ENCODE measurements at places on chromosomes 6 and 20. TPM values are rescaled to one million over a fixed set of nuclear protein-coding genes. Genes with fewer than 3 reads are reported as not detected.

GRCh38 chr6:166415306-166415705 is 32.6 kb upstream of the MPC1 start:
- no peak overlapping the region for H3K4me3 ChIP-seq
- peaks cover 16% of the 10 kb centered on the region for H3K36me3 ChIP-seq
- no peak overlapping the region for H3K27ac ChIP-seq
- H3K4me1 ChIP-seq = no peaks in the 10 kb centered on the region
- H3K27me3 ChIP-seq = no peaks in the 10 kb centered on the region

DNA sequence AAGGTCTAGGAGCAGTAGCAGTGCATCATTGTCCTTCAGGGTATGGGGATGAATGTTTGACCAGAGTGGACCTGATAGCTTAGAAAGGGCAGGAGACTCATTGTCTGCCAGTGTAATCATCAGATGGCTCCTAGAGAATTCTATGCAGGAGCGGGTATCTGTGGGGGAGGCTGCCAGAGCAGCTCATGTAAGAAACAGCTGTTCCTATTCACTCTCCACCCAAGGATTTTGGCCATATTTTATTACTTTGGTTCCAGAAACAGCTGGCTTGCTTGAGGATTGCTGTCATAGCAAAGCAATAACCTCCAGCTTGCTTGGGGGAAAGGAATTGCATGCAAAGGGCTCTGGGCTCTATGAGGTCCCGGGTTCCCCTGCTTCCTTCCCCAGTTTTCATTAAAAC is 44.1 kb downstream of the RALY start:
- no peak overlapping the region for H3K27ac ChIP-seq
- DNase-seq = peak; percentile 98

GRCh38 chr20:1330075-1330830 is 1.3 kb upstream of the SDCBP2 start:
- peaks cover 7% of the 10 kb centered on the region for H3K4me1 ChIP-seq
- no peak for DNase-seq
- H3K36me3 ChIP-seq = no peaks in the 10 kb centered on the region
- no peaks in the 10 kb centered on the region for H3K27me3 ChIP-seq

- H3K4me3 ChIP-seq = no peak overlapping the region
- H3K27me3 ChIP-seq = no peaks in the 10 kb centered on the region
- H3K36me3 ChIP-seq = no peaks in the 10 kb centered on the region
- H3K4me1 ChIP-seq = peaks cover 14% of the 10 kb centered on the region
- no peak for DNase-seq
- H3K27ac ChIP-seq = no peak overlapping the region
These were observed 2.4 kb downstream of the FANCE start for GRCh38 chr6:35454391-35455110.

DNA sequence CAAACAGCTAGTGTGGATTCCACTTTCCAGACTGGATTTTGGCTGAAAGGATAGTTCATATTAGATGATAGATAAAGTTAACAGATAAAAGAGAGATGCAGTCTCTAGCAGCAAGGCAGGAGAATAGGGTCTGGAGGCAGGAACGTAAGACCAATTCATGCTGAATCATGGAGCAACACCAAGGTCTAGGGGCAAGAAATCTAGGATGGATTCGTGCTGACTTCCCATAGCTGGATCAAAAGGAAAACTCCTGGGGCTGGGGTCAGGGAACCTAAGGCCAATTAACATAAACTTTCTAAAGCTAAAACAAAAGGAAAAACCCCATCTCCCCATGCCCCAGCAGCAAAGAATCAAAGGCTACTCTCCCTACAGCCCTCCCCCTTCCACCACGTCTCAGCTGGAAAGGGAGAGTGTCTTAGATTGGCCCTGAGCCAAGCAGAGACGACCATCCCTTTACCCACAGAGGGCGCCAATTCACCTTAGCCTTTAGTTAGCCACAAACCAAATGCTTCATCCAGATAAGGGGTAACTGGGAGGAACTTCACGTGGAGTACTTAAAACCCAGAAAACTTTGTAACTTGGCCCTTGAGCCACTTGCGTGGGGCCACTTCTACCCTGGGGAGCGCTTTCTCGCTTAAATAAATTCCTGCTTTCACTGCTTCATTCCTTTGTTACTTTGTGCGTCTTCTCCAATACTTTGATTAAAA is 7.6 kb downstream of the TREM1 start:
- peak overlapping the region; percentile 13 for H3K27ac ChIP-seq
- DNase-seq = peak; percentile 88
- H3K4me1 ChIP-seq = peaks cover 4% of the 10 kb centered on the region
- H3K36me3 ChIP-seq = no peaks in the 10 kb centered on the region
- peaks cover 7% of the 10 kb centered on the region for H3K27me3 ChIP-seq

- no peaks in the 10 kb centered on the region for H3K4me1 ChIP-seq
- no peak overlapping the region for H3K27ac ChIP-seq
- H3K4me3 ChIP-seq = no peak overlapping the region
These were observed 34.5 kb upstream of the DUSP22 start for GRCh38 chr6:257774-258173.

- no peaks in the 10 kb centered on the region for H3K36me3 ChIP-seq
- no peak for DNase-seq
- H3K27ac ChIP-seq = no peak overlapping the region
- H3K4me3 ChIP-seq = no peak overlapping the region
- no peaks in the 10 kb centered on the region for H3K27me3 ChIP-seq
These were observed 654.7 kb upstream of the FLRT3 start for GRCh38 chr20:14992153-14992552.

- no peaks in the 10 kb centered on the region for H3K27me3 ChIP-seq
- H3K36me3 ChIP-seq = no peaks in the 10 kb centered on the region
- peaks cover 18% of the 10 kb centered on the region for H3K4me1 ChIP-seq
- no peak overlapping the region for H3K27ac ChIP-seq
These were observed 160.4 kb downstream of the BTBD9 start for GRCh38 chr6:38479331-38479730.

ULBP3 gene
- total RNA-seq = 5.7 TPM

TUBE1 gene
- total RNA-seq = 59.2 TPM

MLN gene
- not detected for total RNA-seq

Measured in lung (tissue), 17 donors.